MM.1S (cell line): ENCODE measurements at places on chromosomes 1 and 21.
A peak's percentile ranks its signal among the peaks of the same experiment; 100 is the strongest.

- DNase-seq = no peak
Observed at GRCh38 chr1:243642936-243643335, 207.1 kb downstream of the AKT3 start.

DNA sequence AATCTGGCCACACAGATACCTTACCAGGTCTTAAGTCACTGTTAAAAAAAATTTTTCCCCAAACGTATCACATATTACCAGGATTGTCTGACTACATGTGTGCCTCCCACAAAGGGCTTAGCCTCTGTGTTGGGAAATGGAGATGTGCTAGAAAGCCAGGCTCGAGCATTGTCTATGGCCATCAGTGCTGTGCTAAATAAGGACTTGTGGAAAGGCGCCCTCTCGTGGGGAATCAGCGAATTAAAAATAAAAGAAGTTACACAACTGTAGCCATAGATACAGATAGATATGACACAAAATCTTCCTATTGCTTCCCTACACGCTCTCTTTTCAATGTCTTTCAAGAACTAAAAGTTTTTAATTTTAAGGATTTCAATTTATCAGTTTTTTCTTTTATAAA lies 47.5 kb upstream of the CRNN start:
- peak; percentile 87 for DNase-seq

- no peak for DNase-seq
Observed at GRCh38 chr1:61921435-61921834, 179.2 kb downstream of the PATJ start.

DNA sequence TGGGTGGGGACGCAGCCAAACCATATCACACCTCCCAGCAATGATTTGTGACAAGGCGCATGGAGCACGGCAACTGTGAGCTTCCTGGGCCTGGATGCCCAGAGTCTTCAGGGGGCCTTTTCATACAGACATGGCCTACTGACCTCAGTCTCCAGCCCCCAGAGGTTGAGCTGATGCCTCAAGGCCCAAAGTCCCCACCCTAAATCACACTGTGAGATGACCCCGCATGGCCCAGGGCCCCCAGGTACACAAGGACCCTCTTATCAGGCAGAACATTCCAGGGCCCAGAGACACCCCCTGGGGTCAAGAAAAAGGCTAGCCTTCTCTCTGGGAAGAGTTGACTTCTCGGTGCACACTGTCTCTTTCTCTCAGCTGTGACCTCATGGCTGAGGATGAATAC lies 179.7 kb upstream of the C1orf174 start:
- DNase-seq = no peak

- no peak for DNase-seq
Observed at GRCh38 chr21:17576080-17576835, 36.4 kb downstream of the BTG3 start.

GRCh38 chr1:23609971-23610370 lies 50.7 kb upstream of the ID3 start:
- DNase-seq = no peak

DNA sequence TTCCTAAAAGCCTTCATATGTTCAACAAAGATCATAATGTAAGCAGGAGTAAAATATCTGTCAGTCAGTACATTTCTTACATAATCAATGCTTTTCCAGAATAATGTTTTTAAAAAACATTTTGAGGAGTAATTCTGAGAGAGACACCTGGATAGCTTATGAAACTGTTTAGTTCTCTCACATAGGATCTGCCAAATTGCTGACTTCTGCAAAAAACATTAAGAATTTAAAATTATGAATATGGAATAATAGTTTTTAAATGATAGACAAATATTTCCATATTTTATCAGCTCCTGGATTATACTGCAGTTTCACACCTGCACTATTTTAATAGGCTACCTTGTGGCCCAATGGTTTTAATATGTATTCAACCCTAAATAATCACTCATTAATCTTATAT lies 142.7 kb upstream of the RUNX1 start:
- no peak for DNase-seq

- DNase-seq = no peak
Observed at GRCh38 chr1:68197891-68198290, 34.4 kb downstream of the WLS start.

DNA sequence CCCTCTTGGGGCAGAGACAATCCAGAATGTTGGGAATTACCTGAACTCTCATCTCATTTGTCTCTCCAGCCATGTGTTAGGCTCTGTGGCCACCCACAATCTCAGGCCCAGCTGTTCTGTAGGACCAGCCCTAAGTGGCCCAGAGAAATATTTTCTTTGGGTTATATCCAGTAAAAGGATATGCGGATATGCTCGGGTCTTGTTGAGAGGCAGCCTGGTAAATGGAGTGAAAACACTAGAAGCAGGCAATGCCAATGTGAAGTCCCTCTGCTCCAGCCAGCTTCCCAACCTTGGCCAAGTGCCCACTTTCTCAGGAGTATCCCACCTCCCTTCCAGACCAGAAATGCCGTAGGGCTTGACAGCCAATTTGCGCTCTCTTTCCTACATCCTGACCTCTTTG lies 192.2 kb downstream of the ST6GALNAC3 start:
- no peak for DNase-seq

GRCh38 chr1:12714710-12715475 lies 1.0 kb upstream of the AADACL3 start:
- DNase-seq = no peak

GRCh38 chr1:42880384-42880783 lies 34.0 kb downstream of the ZNF691 start:
- no peak for DNase-seq

DNA sequence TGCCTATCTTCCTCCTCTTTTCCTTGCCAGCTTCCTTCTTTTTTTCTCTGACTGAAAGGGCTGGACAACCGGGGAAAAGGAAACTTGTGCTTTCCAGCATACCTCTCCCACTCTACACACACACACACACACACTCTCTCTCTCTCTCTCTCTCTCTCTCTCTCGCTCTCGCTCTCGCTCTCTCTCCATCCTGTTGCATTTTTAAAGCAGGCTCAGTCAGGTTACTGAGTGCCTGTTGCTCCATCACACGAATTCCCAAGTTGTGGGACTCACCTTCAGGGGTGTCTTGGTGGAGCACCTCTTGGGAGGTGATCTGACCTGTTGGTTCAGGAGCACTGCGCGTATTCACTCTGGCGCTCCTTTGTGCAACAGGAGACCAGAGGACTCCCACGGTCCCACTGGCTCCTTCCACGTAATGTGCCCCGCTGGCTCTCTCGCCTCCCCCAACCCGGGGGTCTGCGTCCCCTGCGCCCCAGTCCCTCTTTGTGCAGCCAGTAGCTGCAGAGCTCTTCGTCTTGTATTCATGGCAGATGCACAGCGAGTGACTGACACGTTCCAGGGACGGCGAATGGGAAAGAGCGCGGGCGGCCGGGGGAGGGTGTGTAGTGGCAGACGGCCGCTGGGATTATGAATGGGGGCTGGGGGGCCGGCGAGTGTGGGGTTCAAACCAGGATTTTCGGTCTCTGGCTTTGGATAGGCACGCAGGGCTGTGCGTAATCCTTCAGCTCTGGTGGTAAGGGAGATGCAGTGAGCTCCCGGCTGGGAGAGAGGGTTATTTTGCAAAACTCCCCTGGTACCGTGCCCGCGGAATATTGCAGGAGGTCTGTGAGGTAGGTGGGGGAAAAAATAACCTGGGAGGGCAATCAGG lies 660 bp upstream of the PDE4B start:
- DNase-seq = no peak

GRCh38 chr1:64320470-64320869 lies 117.0 kb downstream of the UBE2U start:
- DNase-seq = no peak

DNA sequence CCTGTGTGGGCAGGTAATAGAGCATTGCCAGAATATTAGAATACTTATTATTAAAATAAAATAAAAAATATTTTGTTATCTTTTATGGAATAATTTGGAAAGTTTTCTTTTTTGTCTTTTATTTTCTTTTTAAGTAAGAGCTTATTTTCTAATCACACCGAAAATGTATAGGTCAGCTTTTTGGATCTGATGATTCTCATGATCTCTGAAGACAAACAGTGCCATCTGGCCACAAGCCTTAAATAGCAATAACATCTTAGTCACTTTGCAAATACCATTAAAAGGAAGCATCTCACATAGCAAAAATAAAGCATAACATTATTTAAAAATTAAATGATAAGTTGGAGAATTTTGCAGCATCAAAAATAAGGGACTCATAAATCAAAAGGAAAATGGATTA lies 213.8 kb downstream of the PLA2G4A start:
- DNase-seq = peak; percentile 84

DNA sequence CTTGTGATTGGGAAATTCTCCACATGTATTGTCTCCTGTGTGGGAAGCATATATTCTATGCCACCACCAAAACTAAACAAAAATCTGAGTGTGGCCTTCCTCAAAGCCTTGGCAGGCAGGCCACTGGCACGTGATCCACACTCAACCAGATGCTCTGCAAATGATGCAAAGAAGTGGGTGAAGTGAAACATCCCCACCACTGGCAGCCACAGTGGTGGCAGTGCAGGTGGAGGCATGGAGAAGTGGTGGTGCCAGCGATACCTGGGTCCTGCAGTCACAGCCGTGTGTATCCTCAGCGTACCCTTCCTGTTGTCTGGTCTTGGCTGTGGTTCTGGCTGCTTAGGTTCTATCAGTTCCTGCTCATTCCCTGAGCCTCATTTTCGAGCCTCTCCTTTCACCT lies 65.2 kb downstream of the PLPPR5 start:
- DNase-seq = no peak

DNA sequence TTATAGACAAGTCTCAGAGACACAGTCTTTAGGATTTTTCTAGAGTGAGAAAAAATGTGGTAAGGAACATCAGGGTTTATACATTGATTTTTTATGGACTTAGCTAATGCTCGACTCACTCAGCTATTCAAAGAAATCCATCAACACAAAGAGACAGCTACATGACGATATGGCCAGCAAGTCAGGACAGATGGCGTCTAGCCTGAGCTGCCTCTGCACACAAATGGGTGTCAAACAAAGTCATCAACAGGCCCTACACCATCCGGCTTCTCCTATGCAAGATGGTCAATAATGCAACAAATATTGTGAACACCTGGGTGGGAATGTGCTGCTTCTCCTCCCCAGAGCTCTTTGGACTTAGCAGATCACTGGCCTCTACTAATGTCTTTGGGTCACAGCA lies 13.3 kb upstream of the ERICH3 start:
- DNase-seq = no peak

GRCh38 chr1:181100015-181100905 lies 11.8 kb downstream of the IER5 start:
- DNase-seq = no peak

- DNase-seq = no peak
Observed at GRCh38 chr1:229596925-229597699, 28.8 kb downstream of the TAF5L start.

GRCh38 chr21:26572702-26573381 lies at the start of gene CYYR1:
TSS of gene CYYR1 (minus strand) at chr21:26573286. CDS start at chr21:26572940, 346 bp downstream.
- no peak for DNase-seq

GRCh38 chr1:243883551-243883950 lies 33.5 kb upstream of the AKT3 start:
- DNase-seq = no peak

GRCh38 chr1:47571161-47571560 lies 133.3 kb downstream of the FOXD2 start:
- DNase-seq = no peak

- no peak for DNase-seq
Observed at GRCh38 chr1:109556563-109556962, 8.1 kb downstream of the GNAI3 start.

- no peak for DNase-seq
Observed at GRCh38 chr21:37871121-37871862, 45.0 kb downstream of the KCNJ6 start.

DNA sequence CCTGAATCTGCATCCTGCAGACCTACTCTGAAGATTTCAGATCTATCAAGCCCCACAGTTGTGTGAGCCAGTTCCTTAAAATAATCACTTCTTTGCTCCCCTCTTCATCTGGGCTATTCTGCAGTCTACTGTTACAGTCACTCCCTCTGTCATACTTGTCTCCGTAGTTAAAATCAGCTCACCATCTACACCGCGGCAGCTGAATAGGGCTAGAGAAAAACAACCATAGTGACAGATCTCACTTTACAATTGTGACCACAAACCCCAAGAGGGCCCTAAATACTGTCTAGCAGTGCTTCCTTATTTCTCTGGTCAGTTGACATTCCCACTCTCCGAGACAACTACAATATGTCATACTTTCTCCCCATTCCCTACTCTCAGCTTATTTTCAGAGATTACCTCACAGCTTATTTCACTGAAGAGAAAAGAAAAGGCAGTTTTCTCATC lies 12.9 kb downstream of the DESI2 start:
- DNase-seq = no peak

- no peak for DNase-seq
Observed at GRCh38 chr1:6256645-6257044, 4.3 kb downstream of the GPR153 start.

DNA sequence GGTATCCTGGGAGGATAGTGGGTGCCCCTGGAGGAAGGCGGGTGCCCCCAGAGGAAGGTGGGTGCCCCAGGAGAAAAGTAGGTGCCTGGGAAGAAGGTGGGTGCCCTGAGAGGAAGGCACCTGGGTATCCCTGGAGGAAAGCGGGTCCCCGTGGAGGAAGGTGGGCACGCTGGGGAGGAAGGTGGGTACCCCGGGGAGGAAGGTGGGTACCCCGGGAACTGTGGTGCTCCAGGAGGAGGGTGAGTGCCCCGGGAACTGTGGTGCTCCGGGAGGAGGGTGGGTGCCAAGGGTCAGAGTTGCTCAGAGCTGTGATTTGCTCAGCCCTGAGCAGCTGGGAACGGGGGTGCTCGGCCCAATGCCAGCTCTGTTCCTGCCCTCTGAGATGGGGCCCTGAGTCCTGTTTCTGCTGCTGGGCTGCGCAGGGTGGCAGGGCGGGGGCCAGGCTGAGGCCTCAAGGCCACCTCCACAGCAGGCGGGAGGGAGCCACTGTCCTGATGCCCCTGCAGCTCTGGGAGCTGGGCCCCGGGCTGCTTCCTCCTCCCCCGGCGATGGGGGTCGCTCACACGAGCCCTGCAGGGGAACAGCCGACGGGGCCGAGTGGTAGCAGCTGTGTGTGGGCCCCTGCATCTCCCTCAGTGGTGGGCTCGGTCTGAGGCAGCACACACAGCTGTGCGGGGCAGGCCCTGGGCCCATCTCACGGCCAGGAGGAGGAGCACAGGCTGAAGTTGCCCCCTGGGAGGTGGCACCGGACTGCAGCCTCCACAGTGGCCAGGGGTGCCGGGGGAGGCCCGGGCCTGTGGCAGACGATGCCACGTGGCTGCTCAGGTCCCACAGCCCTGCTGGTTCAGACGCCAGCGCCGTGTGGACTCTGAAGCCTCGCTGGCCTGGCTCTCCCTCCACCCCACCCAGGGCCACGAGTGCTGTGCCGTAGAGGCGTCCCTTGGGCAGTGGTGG lies 57.4 kb downstream of the SLX9 start:
- no peak for DNase-seq

- DNase-seq = no peak
Observed at GRCh38 chr21:33185852-33186251, 43.9 kb upstream of the IFNAR2 start.

DNA sequence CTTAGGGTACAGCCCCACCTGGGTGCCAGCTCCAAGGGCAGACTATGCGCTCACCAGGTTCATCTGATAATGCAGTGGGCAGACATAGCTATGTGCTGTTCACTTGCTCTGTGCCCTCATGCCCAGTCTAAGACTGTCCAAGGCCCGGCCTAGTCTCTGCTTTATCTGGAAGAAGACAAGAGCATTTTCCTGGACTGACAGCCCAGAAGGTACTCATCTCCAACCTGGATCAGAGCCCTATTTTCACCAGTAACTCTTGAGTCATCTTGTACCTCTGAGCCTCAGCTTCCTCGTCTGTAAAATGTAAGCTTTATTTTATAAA lies 28.5 kb upstream of the LRRC8C start:
- no peak for DNase-seq
